ENCODE measurements at places on chromosomes 6 and 20.

- no peak for DNase-seq
Measured at GRCh38 chr20:56839786-56840185, 210.7 kb downstream of the TFAP2C start.

DNA sequence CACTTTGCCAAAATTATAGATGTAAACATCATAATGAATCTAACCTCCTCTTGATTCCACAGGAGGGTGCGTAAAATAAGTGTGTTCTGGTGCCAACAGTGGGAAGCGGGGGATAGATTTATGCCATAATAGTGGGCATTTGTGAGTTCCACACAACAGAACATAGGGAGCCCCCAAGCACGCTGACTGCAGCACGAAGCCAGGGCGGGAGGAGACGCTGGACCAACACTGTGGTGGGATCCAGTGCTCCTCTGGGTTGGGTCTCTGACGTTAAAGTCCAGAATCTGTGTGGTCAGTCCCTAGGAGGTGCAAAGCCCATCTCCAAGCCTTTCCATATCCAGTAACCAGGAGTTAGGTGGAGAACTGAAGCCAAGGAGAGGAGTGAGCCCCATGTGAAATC is 1.8 kb upstream of the TTLL2 start:
- no peak for DNase-seq

DNA sequence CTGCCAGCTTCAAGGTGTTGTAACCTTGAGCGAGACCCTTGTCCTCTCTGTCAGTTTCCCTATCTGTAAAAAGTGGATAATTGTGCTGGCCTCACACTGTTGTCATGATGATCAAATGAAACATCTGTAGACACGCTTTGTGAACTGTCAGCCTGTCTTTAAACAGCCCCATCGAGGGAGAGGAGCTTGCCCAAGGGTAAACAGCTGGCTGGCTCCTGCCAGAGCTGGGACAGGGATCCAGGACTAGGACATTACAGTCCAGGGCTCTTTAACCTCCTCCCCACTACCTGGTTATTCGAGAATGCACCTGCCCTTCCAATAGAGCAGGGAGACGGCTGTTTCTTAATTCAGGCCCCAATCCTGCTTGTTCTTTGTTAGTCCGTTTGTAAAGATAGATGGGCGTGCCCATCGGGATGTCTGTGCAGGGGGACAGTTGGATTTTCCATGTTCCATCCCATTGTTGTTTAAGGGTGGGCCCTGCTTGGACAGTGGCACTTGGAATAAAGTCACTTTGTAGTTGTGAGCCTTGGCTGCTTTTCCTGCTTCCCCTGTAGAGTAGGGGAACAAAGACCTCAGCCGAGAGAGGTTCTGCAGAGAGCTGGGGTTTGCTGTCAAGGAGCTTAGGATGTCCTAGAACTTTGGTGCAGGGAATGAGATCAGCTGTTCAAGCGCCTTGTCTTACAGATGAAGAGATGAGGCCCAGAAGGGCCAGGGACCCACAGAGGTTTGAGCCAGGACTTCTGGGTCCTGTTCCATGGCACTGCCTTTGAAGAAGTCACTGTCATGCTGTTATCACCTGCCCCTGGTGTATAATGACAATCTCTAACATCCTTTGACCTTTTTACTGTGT is 77.9 kb upstream of the MYL9 start:
- no peak for DNase-seq

- no peak for DNase-seq
Measured at GRCh38 chr6:124205921-124206320, 402.3 kb downstream of the NKAIN2 start.

GRCh38 chr6:157064502-157064901 is 258.8 kb downstream of the TMEM242 start:
- DNase-seq: no peak

DNA sequence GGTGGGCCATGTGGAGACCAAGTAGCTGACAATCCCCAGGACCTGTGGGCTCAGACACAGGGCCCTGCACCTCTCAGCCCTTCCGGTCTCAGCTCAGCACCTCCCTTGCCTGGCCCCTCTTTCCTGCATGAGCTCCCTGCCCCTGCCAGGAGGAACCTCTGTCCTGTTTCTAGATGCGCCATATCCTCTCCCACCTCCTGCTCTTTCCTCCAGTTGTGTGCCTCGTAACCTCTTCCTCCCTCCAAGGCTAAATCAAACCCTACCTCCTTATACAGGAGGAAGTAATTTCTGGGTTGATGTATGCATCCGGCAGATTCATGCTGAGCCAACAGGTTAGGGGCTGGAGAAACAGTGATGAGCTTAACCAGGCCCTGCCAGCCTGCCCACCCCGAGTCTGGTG is 30.9 kb downstream of the ITPR3 start:
- DNase-seq: no peak

DNA sequence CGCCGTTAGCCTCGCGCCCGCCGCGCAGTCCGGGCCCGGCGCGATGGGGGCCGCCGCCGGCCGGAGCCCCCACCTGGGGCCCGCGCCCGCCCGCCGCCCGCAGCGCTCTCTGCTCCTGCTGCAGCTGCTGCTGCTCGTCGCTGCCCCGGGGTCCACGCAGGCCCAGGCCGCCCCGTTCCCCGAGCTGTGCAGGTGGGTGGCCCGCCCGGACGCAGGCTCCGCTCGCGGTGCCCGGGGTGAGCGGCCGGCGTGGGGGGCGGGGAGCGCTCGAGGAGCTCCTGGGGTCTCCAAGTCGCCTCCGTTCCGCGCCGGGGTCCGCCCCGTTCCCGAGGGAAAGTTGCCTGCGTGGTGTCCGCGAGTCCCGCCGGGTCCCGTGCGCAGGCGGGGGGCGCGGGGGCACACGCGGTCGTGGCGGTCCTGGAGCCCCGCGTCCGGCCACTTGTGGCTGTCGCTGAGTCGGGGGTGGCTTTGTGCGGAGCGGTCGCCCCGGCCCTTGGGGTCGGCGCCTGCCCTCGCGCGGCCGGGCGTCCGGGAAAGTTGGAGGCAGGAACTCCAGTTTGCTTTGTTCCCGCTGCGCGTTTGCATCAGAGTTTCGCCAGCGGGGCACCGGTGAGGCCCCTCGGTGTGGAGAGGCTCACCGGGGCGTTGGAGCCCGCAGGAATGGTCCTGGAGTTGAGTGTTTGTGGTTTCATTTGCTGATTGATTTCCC is 476 bp downstream of the IGF2R start:
- DNase-seq: peak; percentile 21

- no peak for DNase-seq
Measured at GRCh38 chr20:944774-945410, 28.8 kb upstream of the ANGPT4 start.

- no peak for DNase-seq
Measured at GRCh38 chr6:43189776-43190304, 7.8 kb downstream of the CUL9 start.

GRCh38 chr6:64520050-64520449 is 884.4 kb downstream of the PHF3 start:
- no peak for DNase-seq

- peak; percentile 95 for DNase-seq
Measured at GRCh38 chr6:82570083-82570482, 206.5 kb downstream of the TPBG start.

DNA sequence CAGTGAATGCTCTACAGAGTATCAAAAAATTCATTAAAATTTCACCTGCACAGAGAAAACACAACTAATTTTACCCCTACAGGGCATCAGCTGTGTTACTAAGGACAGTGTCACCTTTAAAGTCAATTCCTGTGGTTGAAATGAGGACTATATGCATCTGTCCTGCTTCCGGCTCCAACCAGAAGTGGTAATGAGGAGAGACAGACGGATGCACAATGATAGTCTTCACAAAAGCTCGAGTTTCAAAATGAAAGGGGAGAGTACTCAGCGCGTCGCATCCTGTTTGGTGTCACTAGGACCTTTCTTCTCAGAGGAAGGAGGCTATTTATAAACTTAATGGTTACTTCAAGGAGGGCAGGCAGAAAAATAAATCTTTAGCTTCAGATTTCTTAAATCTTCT is 86.5 kb downstream of the LYRM4 start:
- no peak for DNase-seq

DNA sequence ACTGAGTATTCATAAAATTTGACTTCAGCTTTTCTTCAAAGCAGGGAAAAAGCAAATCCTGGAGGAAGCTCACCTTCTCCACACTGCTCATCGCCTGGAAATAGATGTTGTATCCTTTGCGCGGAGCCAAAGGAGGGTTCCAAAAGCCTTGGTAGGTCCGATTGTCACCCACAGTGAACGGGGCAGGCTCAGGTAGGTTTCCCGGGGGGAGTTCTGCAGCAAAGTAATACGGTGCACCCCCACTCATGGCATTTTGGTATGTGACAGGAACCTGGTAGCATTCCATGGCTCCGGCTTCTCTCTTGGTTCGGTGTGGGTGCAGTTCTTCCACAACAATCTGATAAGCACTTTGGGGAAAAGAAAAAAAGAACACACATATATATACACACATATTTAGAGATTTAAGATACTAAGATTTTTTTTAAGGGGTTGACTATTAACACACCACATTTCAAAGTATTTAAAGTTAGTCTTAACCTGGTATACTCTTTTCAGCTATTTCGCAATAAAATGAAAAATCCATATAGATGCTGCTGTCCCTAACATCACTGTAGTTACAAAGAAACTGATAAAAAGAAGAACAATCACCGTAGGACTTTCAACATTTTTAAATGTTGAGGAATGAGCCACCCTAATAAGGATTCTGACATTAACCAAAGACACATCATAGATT is 166.7 kb upstream of the THEMIS start:
- no peak for DNase-seq

GRCh38 chr6:122825163-122825562 is 36.1 kb downstream of the SMPDL3A start:
- peak; percentile 77 for DNase-seq

DNA sequence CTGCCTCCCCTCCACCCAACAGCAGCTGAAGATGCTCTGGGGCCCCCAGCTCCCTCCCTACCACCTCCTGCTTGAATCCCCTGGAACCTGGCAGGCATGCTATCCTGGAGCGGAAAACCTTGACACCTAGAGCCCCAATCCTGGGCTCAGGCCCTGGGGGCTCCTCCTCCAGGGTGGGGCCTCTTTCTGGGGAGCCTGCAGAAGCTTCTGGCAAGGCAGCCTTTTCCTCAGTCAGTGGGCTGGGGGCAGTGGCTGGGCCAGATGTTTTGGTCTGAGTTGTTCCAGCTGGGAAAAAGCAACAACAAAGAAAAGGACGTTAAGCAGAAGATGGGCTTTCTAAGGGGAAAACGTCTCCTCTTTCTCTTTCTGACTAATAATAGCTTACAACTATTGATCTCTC is 21.1 kb downstream of the KIAA1755 start:
- DNase-seq: no peak

GRCh38 chr6:80608881-80609280 is 502.4 kb downstream of the BCKDHB start:
- DNase-seq: no peak

DNA sequence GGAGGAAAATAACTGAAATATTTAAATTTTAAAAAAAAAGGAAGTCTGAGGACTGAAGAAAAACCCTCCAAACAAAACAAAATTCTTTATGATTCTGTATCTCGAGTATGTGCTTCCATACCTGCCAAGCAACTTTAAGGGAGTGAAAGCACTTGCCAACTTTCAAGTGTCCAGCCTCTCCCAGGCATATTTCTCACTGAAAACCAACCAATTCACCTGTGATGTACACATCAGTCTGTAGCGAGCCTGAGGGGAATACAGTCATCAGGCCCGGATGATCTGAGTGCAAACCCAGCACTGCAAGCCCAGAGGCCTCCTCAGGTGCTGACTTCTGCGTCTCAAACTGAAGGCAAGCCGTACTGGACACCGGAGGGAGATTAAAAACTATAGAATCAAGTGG is 164.8 kb upstream of the NT5E start:
- DNase-seq: no peak

- no peak for DNase-seq
Measured at GRCh38 chr20:51486197-51487005, 56.1 kb downstream of the NFATC2 start.

GRCh38 chr6:1110941-1111349 is 201.0 kb upstream of the FOXQ1 start:
- no peak for DNase-seq

- no peak for DNase-seq
Measured at GRCh38 chr6:22754061-22754460, 184.7 kb downstream of the HDGFL1 start.

- no peak for DNase-seq
Measured at GRCh38 chr6:17116117-17116440, 14.2 kb downstream of the STMND1 start.

GRCh38 chr6:79737172-79737571 is 106.0 kb downstream of the SH3BGRL2 start:
- DNase-seq: peak; percentile 41

- DNase-seq: no peak
Measured at GRCh38 chr20:4329232-4329631, 313.9 kb upstream of the RNF24 start.

DNA sequence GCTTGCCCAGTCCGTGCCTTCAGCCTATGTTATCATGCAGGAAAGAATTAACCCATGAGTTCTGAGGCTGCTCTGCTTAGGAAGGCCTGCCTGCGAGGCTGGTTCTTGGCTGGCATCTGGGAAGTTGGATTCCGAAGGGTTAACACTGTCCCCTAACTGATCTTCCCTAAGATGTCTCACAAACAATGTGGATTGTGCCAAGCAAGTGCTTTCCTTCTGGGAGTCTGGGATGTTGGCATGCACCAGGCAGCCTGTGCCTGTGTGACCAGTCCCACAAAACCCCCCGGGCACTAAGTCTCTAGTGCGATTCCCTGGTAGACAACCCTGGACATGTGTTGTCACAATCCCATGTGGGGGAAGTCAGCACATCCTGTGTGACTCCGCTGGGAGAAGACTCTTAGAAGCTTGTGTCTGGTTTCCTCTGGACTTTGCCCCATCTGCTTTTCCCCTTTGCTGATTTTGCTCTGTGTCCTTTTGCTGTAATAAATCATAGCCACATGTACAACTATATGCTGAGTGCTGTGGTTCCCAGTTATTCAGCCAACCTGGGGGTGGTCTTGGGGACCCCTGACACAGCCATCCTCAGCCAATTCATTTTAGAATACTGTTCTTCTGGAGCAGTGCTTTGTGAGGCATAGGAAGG is 83.8 kb downstream of the SLC22A23 start:
- DNase-seq: no peak

DNA sequence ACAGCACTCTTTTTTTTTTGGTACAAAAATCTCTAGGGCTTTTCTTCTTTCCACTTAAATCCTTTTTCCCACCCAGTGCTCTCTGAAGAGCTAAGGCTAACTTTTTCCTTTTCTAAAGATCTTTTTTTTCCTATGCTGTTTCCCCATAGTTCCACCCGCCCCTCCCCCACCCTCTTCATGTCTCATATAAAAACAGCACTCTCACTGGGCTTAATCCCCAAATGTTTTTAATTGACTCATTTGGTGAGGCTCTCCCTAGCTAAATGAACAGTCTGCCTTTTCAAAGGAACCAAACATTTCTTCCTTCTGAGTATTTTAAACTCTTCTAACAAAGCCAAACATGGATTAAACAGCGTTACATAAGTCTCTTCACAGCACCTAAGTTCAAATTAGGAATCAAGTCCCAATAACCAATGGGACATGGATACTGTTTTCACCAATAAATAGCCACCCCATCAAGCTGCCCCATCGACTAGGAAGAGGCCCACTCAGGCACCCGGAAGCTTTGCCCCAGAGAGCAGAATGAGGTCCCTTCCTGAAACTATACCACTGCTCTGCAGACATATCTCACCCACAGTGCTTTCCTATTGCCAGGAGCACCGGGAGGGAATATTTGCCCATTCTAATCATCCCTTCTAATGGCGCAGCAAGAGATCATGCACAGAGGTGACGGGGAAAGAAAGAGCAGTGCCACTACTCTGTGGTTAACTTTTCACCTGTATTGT is 63.7 kb downstream of the ATXN1 start:
- DNase-seq: no peak

GRCh38 chr6:131897621-131898020 is 53.6 kb downstream of the CCN2 start:
- DNase-seq: no peak

- no peak for DNase-seq
Measured at GRCh38 chr20:10178727-10179313, 39.8 kb upstream of the SNAP25 start.

Data from NCI-H774 (cell line).